ENCODE measurements at places on chromosomes 4 and X.

GRCh38 chr4:6660430-6660829 lies 19.9 kb downstream of the MRFAP1 start:
- DNase-seq = no peak

DNA sequence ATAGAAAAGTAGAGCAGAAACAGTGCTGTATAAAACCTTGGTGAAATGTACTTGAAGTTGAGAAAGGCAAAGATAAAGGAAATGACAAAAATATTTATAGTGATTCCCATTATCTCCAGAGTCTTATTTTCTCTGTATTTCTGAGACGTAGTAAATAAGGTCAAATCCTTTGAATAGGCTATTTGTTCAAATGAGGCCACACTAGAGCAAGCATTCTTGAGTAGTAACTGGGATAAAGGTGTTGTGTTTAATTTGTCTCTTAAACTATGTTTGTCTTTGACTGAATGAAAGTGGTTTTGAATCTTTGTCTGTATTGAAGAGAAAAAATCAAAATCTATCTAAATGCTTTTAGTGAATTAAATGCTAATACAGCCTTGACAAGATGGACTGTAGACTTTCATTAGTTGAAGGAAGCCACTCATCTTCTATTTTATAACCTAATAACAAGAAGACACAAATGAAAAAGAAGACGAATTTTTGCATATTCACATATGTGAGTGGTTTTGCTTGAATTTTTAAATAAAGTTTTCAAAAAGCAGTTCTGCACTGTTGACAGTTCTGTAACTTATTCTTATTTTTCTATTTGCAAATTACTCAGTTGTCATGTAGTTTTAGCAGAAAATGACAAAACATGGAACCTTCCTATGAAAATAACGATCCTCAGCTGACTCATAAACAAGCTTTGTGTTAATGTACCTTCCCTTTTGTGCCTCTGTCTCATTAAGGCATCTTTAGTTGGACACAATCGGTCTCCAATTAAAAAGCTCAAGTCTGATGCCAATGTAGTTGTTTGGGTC lies 94.8 kb upstream of the PCDH18 start:
- no peak for DNase-seq

DNA sequence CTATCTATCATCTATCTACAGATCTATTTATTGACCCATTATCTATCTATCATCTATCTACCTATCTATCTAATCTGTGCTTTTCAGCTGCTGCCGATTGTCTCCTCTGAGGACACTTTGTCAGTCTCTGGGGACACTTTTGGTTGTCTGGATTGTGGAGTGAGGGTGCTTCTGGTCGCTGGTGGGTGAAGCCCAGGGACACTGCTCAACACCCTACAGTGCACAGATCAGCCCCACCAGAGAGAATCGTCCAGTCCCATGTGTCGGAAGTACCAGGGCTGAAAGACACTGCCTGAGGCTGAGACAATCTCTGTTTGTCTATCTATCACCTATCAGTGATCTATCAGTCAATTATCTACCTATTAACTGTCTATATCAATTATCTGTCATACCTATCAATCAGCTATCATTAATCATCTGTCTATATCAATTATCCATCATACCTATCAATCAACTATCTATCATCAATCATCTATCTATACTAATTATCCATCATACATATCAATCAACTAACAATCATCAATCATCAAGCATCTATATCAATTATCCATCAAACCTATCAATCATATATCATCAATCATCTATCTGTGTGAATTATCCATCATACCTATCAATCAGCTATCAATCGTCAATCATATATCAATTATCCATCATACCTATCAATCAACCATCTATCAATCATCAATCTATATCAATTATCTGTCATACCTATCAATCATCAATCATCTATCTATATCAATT lies 70.0 kb upstream of the PPP2R3B start:
- no peak for DNase-seq

DNA sequence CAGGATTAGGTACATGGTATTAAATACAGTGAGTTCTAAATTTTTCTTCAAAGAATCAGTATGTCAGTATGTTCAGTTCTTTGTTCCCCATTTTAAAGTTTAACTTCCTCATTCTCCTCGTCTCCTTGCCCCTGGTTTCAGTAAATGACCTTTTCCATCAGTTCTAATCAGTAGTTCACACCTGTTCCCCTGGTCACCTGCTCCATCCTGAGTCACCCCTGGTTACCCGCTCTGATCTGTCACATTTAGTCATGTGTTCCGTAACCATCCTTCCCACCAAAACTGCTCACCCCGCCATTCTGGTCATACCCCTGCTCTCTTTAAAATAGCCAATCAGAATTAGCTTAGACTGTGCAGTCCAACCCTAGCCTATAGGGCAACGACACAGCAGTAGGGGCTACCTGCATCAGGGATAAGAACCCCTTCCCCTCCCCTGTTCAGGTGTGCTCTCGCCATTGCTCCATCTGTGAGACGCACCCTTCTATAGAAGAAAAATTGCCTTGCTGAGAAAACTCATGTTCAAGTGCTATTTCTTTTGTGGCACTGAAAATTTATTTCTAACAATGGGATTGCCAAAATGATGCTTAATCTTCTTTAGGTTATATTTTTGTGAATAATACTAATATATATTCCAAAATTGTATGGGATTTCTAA lies 181.3 kb downstream of the OR13H1 start:
- DNase-seq = no peak

GRCh38 chr4:49063670-49064069 lies 77.6 kb downstream of the CWH43 start:
- DNase-seq = no peak
